Keratinocyte (primary cell): ENCODE measurements at places on chromosomes 16 and 17. TPM values are rescaled to one million over a fixed set of nuclear protein-coding genes. Genes with fewer than 3 reads are reported as not detected.

Gene CD300E
- polyA plus RNA-seq = not detected in 3 replicates

Gene ABCC11
- polyA plus RNA-seq = 0.18 to 0.68 TPM (median 0.33 TPM) in 3 replicates

Gene SLC5A11
- 0.07 to 0.17 TPM in 2 of 3 replicates, not detected in the other for polyA plus RNA-seq

Gene WFIKKN1
- polyA plus RNA-seq = 0.01 to 0.04 TPM in 2 of 3 replicates, not detected in the other

Gene SLC35G6
- polyA plus RNA-seq = not detected in 3 replicates

Gene RAI1
- 2.6 to 3.8 TPM (median 3.2 TPM) in 3 replicates for polyA plus RNA-seq

Gene CHST4
- 0.14 TPM in 3 replicates for polyA plus RNA-seq
